ENCODE measurements at places on chromosomes 2 and 18.

GRCh38 chr2:28809927-28810326 is 707 bp upstream of the SPDYA start:
- no peak for DNase-seq

GRCh38 chr2:172970660-172971059 is 105.0 kb upstream of the MAP3K20 start:
- peak; percentile 23 for DNase-seq

- DNase-seq, result no peak
Observed at GRCh38 chr18:55236150-55236931, 277.1 kb upstream of the CCDC68 start.

DNA sequence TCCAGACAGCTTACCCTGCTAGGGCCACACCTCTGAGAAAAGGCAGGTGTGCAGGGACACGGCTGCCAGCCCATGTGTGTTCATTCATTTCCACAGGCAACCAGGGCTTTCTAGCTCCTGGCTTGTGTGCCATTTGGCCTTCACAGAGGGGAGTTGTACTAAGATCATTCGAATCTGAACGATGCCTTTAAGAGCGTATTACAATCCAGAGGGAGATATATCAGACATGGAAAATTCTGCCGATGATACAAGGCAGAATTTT is 64.2 kb upstream of the OTOF start:
- DNase-seq, result no peak

- peak; percentile 38 for DNase-seq
Observed at GRCh38 chr2:7672027-7672684, 754.9 kb downstream of the RNF144A start.

- no peak for DNase-seq
Observed at GRCh38 chr2:88248280-88248828, 78.2 kb downstream of the THNSL2 start.

DNA sequence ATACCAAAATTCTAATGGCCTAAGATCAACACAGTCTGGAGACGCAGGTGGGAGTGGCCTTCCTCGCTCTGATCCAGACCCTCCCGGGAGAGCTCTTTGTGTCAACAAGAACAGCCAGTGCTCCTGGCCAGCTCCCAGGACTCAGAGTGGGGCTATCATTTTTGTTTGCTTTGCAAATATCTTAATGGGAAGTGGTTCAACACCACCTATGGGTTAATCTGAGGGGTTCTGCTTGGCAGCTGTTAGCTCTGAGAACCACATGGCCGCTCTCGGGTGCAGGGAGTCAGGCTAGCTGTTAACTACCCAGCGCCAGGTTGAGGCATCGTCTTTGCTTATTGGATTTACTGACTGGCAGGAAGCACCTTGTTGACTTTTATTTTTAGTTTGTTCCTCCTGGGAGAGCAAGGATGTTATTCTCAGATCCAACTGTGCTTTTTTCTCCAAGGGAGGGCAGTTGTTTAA is 184.8 kb upstream of the SP5 start:
- DNase-seq, result no peak

DNA sequence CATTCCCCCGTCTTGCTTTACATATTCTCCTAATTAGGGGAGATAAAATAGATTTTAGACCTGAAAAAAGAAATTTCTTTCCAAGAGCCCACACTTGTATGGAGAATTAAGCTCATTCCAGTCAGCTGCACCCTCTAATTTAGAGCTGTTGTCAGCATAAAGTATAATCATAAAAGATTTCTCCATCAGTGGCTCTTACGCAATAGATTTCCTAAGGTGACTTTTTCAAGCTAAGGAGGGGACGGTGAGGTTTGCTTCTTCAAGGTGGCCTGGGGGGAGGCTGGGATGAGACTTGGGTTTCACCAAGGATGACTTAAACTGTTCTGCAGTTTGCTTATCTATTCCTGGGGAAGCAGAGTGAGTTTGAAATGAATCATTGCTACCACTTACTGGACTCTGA is 426.2 kb downstream of the NBAS start:
- no peak for DNase-seq

DNA sequence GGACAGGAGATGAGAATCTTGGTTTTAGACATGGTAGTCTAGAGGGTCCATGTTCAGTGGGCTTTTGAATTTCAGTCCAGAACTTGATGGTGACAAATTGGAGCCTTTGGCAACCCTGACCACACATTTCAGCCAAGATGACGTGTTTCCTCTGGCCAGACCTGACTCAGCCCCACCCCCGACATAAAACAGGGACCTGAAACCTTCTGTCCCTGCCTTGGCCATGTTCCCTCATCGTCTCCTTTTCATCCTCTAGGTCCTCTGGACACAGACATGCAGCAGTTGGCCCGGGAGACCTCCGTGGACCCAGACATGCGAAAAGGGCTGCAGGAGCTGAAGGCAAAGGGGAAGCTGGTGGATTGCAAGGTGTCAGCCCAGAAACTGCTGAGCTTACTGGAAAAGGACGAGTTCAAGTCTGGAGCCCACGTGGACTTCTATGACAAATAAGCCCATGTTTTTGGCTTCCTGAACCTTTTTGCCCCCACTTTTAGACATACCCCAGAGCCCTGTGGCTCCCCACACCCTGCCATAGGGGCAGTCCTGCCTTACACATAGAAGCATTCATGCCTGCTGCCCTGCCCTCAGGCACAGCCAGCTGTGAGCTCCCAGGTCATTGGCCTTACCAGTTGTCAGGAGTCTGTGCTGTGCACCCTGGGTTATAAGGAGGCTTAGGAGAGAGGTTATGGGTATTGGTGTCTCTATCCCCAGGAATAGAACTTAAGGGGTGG is 4.0 kb downstream of the SPR start:
- no peak for DNase-seq

- DNase-seq, result no peak
Observed at GRCh38 chr18:37588289-37588688, 22.7 kb upstream of the CELF4 start.

- no peak for DNase-seq
Observed at GRCh38 chr2:127479219-127479825, 47.0 kb downstream of the IWS1 start.

DNA sequence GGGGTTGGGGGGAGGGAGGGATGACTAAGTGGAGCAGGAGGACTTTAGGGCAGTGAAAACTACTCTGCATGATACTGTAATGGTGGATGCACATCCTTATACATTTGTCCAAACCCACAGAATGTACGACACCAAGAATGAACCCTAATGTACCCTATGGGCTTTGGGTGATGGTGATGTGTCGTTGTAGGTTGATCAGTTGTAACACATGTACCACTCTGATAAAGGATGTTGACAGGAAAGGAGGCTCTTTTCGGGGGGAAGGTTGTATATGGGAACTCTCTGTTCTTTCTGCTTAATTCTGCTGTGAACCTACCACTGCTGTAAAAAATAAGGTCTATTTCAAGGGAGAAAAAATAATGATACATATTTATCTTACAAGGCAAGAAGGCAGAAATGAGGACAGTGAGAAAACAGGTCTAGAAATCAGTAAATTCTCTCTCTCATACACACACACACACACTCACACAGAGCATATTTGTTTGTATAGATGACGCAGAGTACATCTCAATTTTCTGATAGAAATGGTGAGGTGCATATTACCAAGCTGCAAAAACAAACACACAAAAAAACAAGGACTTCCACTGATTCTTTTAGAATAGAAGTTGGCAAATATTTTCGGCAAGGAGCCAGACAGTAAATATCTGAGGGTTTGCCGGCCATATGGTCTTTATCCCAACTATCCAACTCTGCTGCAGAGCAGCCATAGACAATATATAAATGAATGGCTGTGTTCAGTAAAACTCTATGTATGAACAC is 20.2 kb downstream of the FAM124B start:
- no peak for DNase-seq

GRCh38 chr2:66874411-66874810 is 439.5 kb downstream of the MEIS1 start:
- DNase-seq, result no peak

DNA sequence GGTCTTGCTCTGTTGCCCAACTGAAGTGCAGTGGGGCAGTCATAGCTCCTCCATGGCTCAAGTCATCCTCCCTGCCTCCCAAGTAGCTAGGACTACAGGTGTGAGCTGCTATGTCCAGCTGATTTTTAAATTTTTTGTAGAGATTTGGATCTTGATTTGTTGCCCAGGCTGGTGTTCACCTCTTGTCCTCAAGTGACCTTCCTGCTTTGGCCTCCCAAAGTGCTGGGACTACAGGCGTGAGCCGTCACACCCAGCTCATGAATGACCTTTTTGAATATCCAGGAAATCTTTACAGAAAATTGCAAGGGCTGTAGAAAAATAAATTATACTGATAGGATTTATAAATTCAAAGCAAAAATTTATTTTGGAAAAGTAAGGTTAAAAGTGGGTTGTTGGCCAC is 17.4 kb downstream of the ACTR3 start:
- DNase-seq, result no peak

- peak; percentile 74 for DNase-seq
Observed at GRCh38 chr18:79528846-79529245, 133.1 kb downstream of the NFATC1 start.

- no peak for DNase-seq
Observed at GRCh38 chr2:20052229-20052851, 912 bp upstream of the LAPTM4A start.

DNA sequence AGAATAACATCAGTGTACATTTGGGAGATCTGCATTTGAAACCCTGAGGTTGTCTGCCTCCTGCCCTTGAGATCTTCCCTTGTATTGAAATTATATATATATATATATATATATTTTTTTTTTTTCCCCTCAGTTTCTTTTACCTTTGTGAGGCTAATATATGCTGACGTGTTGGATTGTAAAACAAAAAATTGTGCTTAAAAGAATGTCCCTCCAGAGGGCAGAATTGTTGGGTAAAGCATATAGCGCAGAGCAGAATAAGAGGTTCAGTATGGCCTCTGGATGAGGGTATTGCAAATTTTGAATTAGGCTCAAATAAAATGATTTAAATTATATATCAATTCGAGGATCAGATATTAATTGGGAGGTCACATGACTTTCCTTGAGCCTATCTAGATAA is 12.4 kb downstream of the NABP1 start:
- DNase-seq, result no peak
